Osteocyte (in vitro differentiated cells): ENCODE measurements at places on chromosomes 4 and X. TPM values are rescaled to one million over a fixed set of nuclear protein-coding genes. Genes with fewer than 3 reads are reported as not detected.

DNA sequence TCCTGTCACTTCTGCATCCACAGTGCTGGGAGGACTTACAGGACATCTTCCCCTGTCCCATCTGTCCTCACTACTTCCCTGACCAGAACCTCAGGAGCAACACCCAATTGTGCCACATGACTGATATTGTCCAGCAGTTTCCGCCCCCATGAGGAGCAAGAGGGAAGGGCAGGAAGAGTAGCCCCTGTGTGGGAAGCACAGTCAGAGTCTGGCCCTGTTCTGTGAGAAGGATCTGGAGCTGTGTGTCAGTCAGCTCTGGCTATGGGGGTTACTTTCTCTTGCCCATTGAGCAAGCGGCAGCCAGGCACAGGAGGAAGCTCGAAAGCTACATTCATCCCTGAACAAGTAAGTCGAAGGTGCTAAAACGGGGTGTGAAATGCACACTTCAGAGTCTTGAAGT lies 14.8 kb upstream of the TRIM60 start:
- peaks cover 2% of the 10 kb centered on the region for H3K27me3 ChIP-seq
- DNase-seq: no peak
- H3K4me3 ChIP-seq: no peak overlapping the region

DNA sequence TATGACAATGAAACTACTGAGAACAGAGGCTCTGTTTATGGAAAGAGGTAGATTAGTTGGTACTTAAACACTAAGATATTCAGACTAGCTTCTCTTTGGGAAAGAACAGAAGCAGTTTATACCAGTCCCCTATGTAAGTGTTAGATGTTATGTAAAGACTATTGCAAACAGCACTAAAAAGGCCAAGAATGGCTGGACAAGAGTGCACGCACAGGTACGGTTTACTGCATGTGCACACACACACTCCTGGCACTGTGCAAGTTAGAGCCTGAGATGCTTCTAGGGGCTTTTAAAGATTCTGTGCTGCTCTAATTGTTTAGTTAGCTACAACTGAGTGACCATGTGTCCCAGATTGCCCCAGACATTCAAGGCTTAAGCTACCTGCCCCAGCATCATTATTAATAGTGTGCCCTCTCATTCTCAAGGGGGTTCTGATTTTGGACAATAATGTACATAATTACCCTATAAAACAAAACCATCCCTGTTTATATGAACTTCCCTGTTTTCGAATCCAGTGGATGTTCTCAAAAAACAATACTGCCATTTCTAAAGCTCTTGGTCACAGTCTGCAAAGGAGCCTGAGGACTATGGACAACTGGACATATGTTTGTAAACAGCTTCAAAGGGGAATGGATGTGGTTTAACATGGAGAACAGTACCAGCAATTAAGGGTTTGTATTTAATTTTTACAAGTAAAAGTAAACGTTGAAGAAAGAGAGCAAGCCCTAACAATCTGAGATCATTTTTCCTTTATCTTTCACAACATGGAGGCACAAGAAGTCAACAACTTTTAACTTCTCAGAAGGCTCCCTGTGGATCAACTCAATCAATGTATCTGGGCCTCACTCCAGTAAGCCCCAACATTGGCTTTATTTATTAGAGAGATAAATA lies 2.0 kb downstream of the SETD7 start:
- peak overlapping the region; percentile 92 for H3K4me3 ChIP-seq
- peaks cover 57% of the 10 kb centered on the region for H3K4me1 ChIP-seq
- no peak for DNase-seq
- peak overlapping the region; percentile 92 for H3K27ac ChIP-seq

DNA sequence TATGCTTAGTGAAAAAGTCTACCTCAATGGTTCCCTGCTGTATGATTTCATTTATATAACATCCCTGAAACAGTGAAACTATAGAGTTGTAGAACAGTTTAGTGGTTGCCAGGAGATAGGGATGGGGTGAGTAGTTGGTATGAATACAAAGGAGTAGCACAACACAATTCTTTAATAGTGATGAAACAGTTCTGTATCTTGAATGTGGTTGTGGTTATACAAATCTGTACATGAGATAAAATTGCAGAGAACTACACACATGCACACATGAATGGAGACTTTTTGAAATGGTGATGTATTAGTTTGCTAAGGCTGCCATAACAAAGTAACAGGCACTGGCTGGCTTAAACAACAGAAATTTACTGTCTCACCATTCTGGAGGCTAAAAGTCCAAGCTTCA lies 677.1 kb downstream of the ADGRL3 start:
- no peak overlapping the region for H3K27ac ChIP-seq
- H3K4me3 ChIP-seq: no peak overlapping the region
- no peaks in the 10 kb centered on the region for H3K27me3 ChIP-seq
- H3K36me3 ChIP-seq: peaks cover 1% of the 10 kb centered on the region
- H3K4me1 ChIP-seq: no peaks in the 10 kb centered on the region

Gene TMPRSS11B
- total RNA-seq: not detected in 2 replicates

Gene SHISA3
- 3.9 and 4.9 TPM in 2 replicates for total RNA-seq
